ENCODE measurements at places on chromosomes 3 and 15.

DNA sequence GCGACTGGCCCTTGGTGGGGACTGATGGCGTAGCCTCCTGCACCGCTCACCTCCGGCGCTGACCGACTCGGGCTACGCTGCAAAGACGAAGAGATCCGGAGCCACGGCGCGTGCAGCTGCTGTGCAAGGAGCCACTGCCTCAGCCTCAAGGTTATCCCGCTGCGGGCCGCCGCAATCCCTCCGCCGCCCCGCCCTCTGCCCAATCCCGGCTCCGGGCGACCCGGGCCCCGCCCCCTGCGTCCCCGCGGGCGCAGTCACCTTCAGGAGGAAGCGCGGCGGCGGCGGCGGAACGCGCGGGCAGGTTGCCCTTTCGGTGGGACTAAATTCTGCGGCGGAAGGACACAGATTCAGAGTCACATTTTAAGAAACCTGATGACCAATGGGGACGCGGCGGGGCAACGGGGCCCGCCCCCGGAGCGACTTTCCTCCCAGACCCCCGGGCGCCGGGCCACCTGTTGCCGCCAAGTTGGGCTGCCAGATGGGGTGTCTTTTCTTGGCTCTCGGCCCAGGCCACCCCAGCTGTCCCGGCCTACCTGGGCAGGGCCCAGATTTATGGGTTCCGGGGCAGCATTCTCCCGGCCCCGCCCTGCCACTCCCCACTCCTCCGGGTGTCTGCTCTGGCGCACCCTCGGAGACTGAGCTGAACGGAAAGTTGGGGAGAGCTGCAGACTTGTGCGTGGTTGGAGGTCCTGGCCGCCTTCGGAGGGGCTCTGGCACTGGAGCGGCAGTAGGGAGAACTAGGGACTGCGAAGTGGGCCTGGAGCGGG lies at the start of gene PKM:
PKM (minus strand) TSS at position 125 of the 767 bp plus-strand sequence. CDS start 12,093 bp downstream, outside the sequence.
- peak; percentile 99 for DNase-seq

- DNase-seq, result no peak
Measured at GRCh38 chr3:27228805-27229204, 140.4 kb downstream of the NEK10 start.

- DNase-seq, result no peak
Measured at GRCh38 chr3:115588201-115589115, 34.9 kb upstream of the GAP43 start.

DNA sequence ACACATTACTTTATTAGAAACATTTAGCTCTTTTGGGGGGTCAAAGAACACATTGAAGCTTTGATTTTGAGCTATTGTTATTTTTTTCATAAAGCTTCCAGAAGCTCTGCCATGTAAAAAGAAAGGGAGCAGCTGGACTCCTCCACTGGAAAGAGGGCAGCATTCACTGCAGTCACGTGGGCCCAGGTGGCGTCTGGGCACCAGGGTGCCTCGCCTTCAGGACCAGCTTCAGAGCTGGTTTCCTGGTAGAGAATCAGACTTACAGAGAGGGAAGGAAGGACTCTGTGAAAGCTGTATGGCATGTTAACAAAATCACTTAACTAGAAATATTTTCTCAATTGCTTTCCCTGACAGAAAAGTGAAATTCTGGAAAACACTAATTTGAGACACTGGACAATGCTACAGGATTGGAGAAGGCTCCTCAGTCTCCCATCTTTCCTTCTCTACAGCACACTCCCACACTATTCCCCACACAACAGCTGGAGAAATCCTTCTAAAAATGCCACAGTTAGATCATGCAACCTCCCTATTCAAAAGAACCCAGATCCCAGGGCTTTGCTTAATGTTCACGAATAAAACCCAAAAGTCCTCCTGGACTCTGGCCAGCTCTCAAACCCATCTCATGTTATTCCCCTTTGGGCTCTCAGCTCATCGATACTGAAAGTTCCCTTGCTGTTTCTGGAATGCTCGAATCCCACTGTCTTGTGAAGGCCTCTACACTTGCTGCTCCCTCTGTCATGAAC lies 83.2 kb downstream of the NFKBIZ start:
- DNase-seq, result no peak

- peak; percentile 76 for DNase-seq
Measured at GRCh38 chr15:68700455-68701123, 120.1 kb downstream of the ANP32A start.

GRCh38 chr3:27080258-27080525 lies 289.0 kb downstream of the NEK10 start:
- no peak for DNase-seq

GRCh38 chr3:126939338-126939718 lies 43.6 kb upstream of the PLXNA1 start:
- no peak for DNase-seq

DNA sequence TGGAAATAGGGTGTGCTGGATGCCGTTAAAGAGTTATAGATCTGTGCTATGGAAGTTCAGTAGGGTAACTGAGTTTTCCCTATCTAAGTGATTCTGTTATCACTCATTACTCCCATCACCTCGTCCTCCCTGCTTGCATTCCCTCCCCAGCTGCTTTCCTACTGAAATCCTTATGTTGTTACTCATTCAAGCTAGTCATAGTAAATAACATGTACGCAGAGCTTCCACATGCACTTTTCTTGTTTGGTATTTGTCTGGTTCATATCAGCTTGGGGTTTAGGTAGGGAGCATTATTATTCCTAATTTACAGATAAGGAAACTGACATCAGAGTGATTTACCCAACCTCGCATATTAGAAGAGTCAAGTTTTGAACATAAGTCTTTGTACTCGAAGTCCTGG lies 135.1 kb downstream of the HCN4 start:
- DNase-seq, result no peak

- DNase-seq, result no peak
Measured at GRCh38 chr15:60819860-60820259, 340.9 kb upstream of the ICE2 start.

GRCh38 chr3:151379083-151379734 lies 5.3 kb downstream of the P2RY12 start:
- DNase-seq, result no peak

GRCh38 chr3:42814914-42815507 lies 5.8 kb downstream of the ACKR2 start:
- DNase-seq, result no peak

- no peak for DNase-seq
Measured at GRCh38 chr3:10347648-10348403, 26.9 kb upstream of the SEC13 start.

GRCh38 chr3:115071601-115072000 lies 75.5 kb downstream of the ZBTB20 start:
- peak; percentile 19 for DNase-seq
